NCI-H510A treated with DMSO at 0.1 percent for 48 hours (cell line): ENCODE measurements at places on chromosomes 2 and 18.

DNA sequence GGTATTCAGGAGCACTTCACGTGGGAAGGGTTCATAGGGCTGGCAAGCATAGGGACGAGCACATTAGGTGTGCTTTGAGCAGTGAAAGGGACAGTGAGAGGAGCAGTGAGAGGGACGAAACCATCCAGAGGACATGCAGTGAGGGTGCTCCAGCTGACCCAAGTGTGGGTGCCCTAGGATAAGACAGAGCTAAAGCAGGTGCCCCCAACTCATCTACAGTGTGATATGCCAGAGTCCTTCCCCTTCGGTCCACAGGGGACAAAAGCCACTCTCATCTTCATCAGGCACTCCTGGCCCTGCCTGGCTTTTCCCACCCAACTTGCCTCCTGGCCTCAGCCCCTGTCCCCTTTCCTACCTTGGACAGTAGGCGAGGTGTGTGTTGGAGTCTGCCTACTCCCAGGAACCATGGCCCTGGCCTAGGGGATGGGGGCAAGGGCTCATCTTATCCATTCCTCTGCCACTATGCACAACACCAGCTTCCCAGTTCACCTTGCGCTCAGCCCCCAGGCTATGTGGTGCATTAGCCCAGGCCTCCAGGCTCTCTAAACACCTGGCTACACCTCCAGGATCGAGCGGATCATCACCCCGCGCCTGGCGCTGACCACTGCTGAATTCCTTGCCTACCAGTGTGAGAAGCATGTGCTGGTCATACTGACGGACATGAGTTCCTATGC lies 16.1 kb upstream of the ANKRD53 start:
- no peak for DNase-seq

DNA sequence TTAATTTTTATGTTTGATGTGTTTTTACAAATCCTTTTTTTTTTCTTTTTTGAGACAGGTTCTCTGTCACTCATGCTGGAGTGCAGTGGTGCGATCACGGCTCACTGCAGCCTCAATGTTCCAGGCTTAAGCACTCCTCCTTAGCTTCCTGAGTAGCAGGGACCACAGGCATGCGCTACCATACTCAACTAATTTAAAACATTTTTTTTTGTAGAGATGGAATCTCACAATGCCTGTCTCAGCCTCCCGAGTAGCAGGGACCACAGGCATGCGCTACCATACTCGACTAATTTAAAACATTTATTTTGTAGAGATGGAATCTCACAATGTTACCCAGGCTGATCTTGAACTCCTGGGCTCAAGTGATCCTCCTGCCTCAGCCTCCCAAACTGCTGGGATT lies 3.2 kb downstream of the NOTO start:
- DNase-seq = no peak

DNA sequence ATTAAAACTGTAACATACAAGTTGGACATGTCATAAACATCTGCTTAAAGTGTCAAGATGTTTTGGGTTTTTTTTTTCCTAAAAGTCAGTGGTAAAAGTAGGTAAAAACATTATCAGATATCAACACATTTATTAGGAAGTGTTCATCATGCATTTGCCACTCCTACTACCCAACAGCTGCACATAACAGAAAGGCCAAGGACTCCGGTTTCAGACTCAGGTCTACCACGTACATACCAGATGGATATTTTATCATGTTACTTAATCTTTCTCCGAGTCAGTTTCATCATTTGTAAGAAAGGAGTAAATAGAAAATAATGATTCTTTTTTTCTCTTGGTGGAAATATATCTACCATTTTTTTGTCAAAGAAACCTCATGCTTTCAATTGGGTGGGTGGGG lies 192.3 kb downstream of the UBE2E3 start:
- no peak for DNase-seq

GRCh38 chr2:104914509-104914908 lies 60.6 kb downstream of the POU3F3 start:
- DNase-seq = no peak

DNA sequence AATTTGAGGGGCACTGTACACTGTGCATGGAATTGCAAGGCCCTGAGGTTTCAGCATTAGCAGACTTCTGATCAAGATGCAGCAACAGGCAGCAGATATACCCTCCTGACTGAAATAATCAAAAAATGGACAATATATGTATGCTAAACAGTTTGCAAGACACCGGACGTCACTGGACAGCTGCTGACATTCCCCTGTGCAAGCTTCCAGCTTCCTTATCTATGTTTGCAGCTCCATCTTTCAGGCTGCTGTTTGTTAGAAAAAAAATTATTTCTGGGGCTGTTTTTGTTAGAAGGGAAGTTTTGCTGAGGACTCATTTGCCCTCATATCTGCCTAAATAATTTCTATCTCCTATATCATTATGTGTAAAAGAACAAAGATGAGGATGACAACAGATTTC lies 179.5 kb upstream of the BCL2L11 start:
- DNase-seq = no peak

GRCh38 chr2:209070262-209070661 lies 353.6 kb upstream of the MAP2 start:
- no peak for DNase-seq

DNA sequence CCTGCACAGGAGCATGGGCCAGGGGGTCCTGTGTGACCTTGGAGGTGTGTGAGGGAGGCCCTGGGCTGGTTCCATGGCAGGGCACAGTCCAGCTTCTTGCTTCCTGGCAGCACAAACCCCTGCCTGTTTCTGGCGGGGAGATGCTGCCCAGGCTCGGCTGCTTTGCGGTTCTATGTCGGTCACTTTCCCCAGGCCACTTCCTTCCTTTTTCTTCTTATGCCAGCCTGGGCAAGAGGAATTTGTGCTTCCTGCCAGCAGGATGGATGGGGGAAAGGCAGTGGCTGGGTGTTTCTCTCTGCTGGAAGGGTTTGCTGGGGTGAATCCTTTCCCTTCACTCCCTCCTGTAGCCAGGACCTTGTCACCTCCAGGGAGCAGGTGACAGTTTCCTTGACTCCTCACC lies 24.3 kb downstream of the ASAP2 start:
- no peak for DNase-seq

DNA sequence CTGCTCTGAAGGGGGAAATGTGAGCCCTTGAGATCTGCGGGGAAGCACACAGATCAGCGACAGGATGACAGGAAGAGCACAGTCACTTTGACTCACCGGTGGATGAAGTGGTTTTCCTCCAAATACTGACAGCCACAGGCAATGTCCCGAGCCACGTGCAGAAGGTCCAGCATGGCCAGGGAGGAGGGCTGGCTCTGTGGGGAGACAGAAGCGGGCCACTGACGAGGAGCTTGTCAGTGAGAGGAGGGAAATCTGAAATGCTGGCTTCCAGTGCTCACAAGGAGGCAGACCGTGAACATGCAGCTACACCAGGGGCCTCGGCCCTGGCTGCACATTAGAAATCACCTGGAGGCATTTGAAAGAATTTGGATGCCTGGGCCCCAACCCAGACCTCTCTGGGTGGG lies 98.7 kb downstream of the CLIP4 start:
- no peak for DNase-seq

GRCh38 chr2:143455317-143455716 lies 326.1 kb downstream of the ARHGAP15 start:
- DNase-seq = no peak

DNA sequence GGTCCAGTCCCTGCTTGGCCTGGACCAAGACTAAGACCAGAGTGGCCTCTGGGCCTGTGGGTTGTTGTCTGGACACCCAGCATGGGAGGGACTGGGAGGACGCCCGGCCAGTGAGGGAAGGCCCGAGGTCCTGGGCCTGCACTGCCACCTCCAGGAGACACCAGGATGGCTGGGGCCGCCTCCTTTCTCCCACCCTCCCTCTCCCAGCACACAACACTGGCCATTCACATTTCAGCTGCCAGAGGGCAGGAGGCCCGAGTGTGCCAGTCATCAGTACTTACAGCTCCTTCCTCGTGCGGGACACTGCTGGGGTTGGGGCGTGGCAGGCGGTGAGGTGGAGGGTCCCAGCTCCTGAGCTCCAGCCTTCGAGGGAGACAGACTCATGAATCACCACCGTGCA lies 133.5 kb downstream of the ASB1 start:
- no peak for DNase-seq

DNA sequence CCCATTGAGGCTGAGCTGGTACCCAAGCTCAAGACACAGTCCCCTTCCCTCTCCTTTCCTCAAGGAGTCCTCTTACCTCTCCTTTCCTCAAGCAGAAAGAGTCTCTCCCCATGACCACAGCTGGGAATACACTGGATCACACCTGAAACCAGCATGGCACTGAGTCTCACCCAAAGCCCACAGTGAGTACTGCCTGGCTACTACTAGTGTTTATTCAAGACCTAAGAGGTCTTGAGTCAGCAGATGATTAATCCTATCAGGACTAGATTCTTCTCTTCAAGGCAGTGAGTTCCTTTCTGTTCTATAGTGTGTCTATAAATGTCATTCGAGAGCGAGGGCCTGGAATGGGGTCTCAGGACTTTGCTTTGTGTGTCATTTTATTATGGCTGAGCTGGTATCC lies 111.4 kb downstream of the METTL4 start:
- no peak for DNase-seq

DNA sequence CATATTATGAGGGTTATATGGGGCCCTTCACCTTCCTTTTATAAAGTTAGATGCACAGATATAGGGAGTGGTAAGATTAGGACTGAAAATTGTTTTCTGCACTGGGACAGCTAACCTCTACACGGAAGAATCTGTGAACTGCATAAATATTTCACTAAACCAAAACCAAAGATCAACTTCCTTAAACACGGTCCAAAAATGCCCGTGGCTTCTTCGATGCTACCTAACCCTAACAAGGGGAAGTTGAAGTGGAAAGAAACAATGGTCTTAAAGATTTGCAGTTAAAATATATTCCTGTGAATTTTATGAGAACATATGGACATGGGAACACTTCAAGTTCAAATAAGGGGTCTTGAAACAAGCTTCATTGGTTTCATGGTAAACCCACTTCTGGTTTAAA lies 33.3 kb upstream of the PAX3 start:
- DNase-seq = no peak

DNA sequence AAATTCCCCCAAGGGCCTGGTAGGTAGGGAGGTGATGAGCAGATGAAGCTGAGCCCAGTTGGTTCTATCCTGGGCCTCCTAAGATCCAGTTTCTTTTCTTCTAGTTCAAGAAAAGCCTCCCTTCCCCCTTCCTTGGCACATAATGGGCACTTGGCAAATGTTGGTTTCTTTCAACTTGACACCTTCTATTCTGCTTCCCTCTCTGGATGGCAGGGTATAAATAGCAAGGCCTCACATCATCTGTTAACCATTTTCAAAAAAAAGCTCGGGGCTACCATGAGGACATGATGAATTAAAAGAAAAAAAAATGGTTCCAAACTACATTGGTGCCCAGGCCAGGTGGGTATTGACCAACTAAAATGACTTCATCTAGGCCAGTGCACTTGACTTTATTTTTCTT lies 29.9 kb downstream of the CTAGE1 start:
- no peak for DNase-seq

GRCh38 chr2:535222-535621 lies 142.0 kb downstream of the TMEM18 start:
- no peak for DNase-seq

GRCh38 chr18:78774741-78775141 lies 204.9 kb upstream of the SALL3 start:
- no peak for DNase-seq

DNA sequence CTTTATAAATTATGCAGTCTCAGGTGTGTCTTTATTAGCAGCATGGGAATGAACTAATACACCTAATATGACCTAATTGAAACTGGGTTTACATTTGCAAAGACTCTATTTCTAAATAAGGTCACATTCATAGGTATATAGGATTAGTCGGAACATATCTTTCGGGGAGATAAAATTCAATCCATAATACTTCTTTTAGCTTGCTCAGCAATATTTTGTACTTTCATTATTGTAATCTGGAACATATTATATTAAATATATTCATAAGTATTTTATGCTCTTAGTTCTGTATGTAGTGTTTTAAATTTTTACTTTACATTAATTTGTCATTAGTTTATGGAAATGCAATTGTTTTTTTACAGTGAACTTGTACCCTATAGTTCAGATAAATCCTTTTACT lies 927.7 kb downstream of the CCDC85A start:
- DNase-seq = no peak

- DNase-seq = no peak
Observed at GRCh38 chr2:109372614-109373013, 241.2 kb downstream of the SEPTIN10 start.

DNA sequence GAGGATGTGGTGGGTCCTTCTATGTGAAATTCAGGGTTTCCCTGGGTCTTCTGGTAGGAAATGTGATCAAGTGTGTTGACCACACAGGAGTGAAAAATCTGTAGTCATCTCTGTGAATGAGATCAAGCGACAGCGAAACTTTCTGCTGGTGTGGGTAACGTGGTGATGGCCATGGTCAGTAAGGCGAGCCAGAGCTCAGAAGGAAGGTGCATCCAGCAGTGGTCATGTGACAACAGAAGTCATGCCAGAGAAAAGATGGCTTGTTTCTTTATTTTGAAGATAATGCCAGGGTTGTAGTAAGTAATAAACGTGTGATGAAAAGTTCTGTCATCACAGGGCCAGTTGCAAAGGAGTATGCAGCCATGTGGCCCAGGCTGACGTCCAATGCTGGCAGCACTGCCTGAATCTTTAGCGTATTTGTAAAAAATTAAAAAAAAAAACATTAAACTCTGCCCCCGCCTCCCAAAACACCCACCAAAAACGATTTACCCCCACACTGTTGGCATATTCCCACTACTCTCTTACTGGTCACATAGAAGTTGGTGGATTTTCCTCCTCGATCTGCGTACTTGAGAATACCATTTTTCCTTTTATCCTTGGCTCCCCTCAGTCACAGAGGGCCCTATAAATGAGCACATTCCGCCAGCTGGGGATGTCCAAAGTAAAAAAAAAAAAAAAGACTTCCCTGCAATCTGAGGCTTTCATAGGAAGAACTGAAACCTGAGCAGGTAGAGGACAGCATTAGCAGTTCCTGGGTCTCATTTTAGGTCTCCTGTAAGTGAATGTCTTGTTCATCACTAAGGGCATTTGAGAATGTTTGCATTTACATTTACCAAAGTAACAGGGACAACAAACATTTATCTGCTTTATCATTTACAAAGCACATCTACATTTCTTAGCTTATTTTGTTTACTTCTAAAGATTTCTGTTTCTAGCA lies 70.6 kb downstream of the SLC4A3 start:
- no peak for DNase-seq

DNA sequence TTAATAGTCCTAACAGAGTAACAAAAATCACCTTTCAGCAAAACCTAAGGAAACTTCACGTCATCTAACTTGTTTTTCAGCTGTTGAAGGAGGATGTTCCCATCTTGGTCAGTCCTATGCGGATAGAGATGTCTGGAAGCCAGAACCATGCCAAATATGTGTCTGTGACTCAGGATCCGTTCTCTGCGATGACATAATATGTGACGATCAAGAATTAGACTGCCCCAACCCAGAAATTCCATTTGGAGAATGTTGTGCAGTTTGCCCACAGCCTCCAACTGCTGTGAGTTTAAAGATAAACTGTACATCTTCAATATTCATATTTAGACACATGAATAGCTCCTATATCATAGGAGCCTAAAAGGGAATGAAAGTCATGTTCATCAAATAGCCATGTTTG lies 10.5 kb downstream of the COL3A1 start:
- no peak for DNase-seq

DNA sequence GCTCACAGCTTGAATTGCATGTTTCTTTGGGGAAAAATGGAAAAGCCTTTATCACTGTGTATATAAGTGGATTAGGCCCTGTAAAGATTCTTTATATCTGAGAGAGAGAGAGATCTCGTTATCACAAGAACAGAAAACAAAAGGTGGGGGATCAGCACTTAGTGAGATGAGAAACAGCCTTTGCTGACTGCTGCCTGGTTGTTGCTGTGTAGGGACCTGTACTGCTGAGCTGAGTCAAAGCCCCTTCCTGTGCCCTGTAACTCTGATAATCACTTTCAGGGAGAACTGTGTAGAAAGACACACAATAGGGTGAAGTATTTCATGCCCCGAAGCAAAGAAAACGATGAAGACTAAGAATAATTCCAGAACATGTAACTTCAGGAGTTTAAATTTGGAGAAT lies 30.6 kb upstream of the FAM237A start:
- DNase-seq = no peak
